GM23338 (cell line): ENCODE measurements at places on chromosomes 1 and 21.
A peak's percentile ranks its signal among the peaks of the same experiment; 100 is the strongest.

DNA sequence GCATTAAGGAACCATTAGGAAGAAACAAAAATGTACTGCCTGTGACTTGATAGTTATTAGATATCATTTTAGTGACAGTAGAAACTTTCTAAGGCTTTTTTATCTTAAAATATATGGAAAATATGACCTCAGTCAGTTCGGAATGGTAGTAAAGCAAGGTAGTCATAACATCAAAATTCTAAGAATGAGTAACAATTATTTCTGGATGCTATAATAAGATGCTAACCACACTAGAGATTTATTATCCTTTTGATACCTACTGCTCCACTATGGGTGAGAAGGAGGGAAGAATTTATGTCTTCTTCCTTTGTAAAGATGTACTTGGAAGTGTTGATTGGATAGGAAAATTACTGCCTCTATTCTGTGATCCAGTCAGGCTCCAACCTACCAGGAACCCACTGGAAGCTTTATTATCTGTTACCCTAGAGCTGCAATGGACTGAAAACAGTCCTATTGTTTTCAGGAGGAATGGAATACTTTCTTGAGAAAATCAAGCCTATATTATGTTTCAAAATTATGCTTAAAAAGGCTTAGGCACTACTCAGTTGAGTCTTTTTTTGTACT lies 8.8 kb downstream of the FMN2 start:
- no peak for DNase-seq

DNA sequence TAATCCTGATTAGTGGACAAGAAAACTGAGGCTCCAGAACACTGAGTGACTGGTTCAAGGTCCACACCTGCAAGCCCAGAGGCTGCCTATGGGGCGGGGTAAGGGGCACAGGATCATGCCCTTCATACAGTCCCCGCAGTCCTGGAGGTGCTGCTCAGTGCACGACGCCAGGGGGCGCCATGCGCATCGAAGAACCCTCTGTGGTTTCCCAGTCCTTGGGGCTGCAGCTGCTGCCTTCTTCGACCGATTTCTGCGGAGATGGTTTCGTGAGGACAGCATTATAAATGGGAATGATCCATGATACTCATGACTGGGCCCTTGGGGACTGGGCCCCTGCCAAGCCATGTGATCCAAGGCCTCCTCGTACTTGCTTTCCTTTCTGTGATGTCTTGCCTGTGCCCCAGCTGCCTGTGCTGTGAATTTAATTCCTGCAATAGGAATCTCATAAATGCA lies 37.1 kb upstream of the ARHGEF10L start:
- peak; percentile 96 for DNase-seq

GRCh38 chr1:32701951-32702598 lies 495 bp downstream of the SYNC start:
- peak; percentile 48 for DNase-seq

DNA sequence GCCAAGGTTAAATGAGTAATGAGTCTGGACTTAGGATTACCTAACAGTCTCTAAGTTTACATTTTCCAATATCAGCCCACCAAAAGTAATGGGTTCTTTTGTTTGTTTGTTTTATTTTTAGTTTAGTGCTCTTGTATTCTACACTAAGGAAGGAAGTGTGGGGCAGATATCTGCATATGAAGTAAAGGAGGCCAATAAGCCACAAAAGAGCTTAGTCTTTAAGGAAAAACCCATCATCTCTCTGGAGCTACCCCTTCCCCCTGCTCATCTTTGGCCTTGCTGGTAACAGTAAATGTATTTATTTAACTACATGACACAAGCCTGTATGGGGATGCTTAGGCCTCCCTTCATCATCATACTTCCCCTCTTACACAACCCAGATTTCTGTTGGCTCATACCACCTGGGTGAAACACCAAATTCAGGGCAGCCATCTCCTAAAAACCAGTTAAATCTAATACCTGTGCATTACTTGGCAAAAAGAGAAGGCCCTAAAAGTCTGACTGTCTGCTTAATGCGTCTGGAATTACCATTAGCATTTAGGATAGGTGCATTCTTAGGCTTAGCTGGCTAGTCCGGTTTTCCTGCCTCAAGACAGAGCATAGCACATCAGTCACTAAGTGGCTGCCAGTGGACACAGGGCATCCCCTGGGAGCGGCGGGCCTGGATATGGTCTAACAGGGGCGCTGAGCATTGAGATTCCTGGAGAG lies 96.8 kb upstream of the ADGRL2 start:
- no peak for DNase-seq

DNA sequence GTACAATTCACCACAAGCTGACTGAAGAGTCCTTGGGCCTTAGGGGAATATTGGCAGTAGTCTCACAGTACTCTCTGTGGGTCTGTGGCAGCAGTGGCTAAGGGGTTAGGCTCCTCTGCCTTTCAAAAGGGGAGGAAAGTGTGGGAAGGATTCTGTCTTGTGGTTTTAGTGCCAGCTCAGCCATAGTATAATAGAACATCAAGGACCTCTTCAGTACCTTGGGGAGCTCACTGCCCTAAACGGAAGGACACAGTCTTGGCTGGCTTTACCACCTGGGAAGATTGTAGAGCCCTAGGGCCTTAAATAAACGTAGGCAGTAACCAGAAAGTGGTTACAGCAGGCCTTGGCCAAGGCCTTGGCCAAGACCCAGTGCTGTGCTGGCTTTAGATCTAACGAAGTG lies 265.7 kb downstream of the COL11A1 start:
- no peak for DNase-seq

- DNase-seq, result no peak
These were observed 25.1 kb upstream of the ZNF648 start for GRCh38 chr1:182086620-182087019.

DNA sequence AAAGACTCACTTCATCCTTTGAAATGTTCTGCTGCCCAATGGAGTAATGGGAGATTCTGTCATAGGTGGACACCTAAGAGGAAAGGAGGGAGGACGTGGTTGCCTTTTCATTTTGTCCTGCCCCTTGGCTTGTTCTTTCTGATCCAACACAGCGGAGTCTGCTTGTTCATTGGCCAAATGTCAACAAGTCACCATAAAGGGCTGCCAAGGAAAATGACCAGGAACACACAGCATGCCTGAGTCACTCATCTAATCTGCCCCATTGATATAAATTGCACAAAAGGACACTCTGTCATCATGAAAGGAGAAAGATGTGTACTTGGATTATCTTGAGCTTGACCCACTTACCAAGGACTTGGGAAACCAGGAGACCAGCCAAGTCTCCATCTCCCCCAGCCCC lies 422.9 kb downstream of the SETD4 start:
- no peak for DNase-seq

DNA sequence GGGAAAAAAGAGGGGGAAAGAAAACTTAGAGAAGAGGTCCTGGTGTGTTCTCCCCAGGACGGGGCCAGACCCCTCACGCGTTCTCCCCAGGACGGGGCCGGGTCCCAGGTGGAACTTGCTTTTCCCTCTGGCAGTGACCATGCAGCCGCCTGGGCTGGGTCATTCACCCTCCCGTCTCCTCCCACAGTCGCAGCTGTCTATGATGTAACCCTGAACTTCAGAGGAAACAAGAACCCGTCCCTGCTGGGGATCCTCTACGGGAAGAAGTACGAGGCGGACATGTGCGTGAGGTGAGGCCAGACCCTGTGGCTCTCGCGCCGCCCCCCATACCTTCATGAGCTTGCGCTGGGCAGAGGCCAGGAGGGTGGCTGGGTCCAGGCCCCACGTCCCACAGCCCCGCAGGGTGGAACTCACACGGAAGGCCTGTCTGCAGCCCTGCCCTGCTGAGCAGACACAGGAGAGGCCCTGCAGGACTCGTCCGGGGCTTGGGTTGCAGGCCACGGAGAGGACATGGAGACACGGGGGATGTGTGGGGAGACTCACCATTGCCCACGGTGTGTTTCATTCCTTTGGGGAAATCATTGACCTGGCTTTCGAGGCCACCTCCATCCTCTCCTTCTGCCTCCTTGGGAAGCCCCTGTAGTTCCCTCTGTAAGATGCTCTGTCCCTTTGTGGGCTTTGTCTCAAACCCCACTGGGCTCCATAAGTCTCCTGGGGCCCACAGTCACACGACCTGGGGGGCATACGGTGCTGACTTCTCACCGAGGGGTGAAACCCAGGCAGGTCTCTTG lies 40.7 kb upstream of the TRAPPC10 start:
- DNase-seq, result no peak

DNA sequence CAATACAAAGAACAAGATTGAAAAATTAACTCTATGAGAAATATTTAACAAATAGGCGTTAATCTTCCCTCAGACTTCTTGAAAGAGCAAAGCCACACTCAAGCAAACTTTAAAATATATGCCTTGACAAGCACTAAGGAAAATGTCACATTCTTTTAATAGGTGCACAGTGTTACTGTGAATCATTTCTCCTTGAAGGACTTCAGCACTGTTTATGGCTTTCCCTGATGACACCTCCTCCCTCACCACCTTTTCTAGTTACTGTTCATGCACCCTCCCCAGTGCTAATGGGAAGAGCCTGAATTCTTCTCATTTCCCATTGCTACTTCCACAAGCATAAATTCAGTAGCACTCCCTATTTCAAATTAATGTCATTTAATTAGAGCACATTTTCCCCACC lies 299.5 kb upstream of the RRP15 start:
- DNase-seq, result no peak

- no peak for DNase-seq
These were observed 6.0 kb downstream of the FNBP1L start for GRCh38 chr1:93453911-93454310.

- no peak for DNase-seq
These were observed 39.0 kb downstream of the FOXO6 start for GRCh38 chr1:41400225-41400624.

GRCh38 chr1:209580577-209580976 lies 2.9 kb upstream of the CAMK1G start:
- no peak for DNase-seq

DNA sequence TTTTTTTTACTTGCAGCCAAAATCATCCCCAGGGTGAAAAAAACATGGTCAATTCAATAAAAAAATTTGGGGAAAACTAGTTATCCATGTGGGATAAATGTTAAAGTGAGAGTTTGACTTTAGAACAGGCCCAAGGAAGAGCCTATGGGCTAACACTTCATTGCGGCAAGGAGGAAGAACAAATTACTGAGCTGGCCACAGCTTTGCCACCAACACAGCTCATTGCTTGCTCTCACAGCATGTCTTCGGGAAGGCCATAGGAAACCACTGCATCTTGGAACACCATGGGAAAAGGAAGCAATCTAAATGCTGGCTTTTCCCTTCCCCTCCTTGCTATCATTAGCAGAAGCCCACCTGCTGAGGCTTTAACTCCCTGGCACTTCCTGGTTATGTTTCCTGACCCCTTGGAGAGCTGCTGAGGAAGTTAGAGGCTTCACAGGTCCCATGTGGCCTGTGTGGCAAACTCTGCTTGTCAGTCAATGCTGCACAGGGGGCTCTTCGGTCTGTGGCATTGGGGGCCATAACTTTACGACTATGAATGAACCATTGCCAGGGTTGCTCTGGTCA lies 86.0 kb downstream of the SLC25A24 start:
- peak; percentile 17 for DNase-seq

- DNase-seq, result peak; percentile 39
These were observed 249.0 kb downstream of the SETD4 start for GRCh38 chr21:35811191-35811806.

DNA sequence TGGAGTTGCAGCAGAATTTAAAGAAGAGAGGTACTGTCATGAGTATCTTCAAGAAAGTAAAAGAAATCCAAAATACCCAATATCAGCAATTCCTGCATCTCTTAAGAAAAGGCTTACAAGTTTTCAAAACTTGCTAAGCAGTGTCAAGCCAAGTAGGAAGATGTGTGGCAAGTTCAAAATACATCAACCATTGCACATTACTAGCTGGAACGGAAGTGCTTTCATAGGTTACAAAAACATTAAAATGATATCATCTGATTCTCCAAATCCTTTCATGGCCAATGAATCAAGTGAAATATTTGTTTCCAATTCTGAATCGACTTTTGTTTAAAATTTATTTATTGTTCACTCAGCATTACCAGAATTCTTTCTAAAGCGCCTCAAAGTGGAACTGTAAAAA lies 5.7 kb upstream of the ABCA4 start:
- no peak for DNase-seq

GRCh38 chr1:231286603-231287002 lies 45.6 kb downstream of the GNPAT start:
- no peak for DNase-seq

DNA sequence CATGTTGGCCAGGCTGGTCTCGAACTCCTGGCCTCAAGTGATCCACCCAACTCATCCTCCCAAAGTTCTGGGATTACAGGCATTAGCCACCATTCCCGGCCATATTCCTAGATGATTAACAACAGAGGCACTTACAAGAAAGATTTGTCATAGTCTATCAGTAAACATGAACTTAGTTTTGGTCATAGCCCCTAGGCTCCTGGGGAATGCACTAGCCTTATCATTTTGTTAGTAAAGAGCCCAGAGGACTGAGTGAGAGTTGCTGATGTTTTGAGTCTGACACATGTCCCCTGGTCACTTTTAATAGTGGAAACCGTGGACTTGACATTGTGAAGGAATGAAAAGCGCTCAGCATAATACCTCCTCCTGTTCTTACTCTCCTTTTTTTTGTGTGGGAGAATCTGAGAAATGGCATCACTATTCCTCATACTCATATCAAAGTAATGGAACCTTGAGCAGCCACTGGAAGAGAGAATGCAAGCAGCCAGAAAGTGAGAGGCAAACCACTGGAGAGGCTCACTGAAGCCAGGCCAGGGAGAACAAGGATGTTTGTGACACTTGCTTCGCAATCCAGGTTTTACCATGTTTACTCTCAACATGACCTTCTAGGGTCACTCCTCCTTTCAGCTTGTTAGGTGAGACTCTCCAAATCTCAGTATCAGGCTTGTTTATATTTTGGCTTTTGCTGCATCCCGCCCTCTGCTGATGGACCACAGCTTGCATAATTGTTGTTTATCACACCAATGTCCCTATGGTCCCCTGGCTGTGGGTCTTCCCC lies 14.8 kb downstream of the ATP1B1 start:
- no peak for DNase-seq

- DNase-seq, result peak; percentile 7
These were observed 34.4 kb upstream of the SLC30A1 start for GRCh38 chr1:211613108-211613947.

- DNase-seq, result no peak
These were observed 39.1 kb downstream of the PTPRU start for GRCh38 chr1:29275435-29275834.

GRCh38 chr1:171769171-171769570 lies 12.3 kb upstream of the METTL13 start:
- no peak for DNase-seq

DNA sequence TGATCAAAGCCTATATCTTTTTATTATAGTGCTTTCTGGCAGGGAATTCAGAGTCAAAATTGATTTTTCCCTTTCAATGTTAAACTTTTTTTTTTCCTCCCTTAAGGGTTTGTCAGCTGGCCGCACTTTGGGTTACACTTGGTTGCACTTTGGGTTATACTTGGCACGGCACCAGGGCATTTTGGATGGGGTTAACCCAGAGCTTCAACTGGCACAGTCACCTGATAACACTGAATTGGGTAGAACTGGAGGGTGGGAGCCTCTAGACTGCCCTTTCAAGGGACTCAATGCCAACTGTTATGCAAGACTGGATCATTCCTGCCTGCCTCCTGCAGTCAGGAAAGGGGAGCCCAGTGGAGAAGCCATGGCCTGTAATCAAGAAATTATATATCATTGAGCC lies 211.5 kb downstream of the KCNJ6 start:
- no peak for DNase-seq
